ENCODE measurements at places on chromosomes 6 and 20.
A peak's percentile ranks its signal among the peaks of the same experiment; 100 is the strongest.

DNA sequence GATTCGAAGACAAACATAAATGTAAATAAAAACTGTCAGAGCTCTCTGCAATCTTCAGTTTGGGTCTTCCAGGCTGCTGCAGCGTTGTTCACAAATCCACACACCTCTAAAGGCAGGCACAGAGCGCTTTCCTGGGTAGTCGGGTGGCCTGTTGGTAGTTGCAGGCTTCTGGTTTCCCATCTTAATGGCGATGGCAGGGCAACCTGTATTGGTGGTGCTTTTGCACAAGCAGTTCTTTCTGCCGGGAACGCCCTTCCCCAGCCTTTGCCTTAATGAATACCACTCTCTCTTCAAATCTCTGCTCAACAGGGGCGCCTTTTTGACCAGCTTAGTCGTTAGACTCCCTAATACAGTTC is 723 bp upstream of the IFT52 start:
- DNase-seq = no peak

DNA sequence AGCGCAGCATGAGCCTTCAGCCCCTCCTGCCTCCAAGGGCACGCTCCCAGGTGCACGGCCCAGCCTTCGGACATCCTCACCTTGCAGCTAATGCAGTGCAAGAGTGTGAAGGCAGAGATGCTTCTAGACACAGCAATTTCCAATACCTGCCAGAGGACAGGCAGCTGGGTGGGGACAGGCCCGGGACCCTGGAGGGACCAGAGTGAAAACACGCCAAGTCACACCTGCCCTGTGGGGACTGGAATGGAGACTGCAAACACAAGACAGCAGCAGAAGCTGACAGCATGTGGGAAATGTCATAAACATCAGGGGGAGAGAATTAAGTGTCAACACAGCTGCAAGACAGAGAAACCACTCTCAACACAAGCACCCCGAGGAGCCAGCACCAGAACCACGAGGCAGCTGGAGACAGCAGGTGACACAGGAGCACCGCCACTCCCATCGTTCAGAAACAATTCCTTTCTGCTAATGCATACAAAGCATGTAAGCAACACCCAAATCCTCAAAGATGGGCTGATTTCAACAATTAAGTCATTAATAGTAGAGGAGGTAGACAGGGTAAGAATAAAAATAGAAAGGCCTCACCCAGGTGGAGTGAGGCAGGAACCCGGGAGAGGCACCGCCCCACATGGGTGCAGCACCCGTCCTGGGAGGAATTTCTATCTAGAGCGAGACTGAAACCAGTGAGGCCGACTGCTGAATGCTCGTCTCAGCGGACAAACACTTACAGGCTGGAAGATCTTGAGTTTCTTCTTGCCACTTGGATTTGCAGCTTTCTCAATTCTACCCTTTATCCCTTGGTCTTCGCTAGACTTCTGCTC is 17.1 kb downstream of the DIDO1 start:
- peak; percentile 41 for DNase-seq

- DNase-seq = no peak
Observed at GRCh38 chr6:106743612-106744011, 114.2 kb downstream of the QRSL1 start.

DNA sequence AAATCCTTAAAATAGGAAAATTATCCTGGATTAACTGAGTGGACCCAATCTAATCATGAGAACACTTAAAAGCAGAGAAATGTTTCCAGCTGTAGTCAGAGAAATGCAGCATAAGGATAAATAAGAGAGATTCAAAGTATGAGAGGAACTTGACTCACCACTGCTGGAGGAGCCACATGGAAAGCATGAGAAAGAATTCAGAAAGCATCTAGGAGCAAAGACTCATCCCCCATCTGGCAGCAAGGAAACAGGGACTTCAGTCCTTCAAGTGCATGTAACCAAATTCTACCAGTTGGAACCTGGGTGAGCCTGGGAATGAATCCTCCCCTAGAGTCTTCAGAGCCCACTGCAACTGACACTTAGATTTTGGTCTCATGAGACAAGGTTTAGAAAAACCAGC is 33.7 kb downstream of the RNF146 start:
- no peak for DNase-seq

- DNase-seq = no peak
Observed at GRCh38 chr20:3801299-3801698, 5.2 kb downstream of the CDC25B start.

DNA sequence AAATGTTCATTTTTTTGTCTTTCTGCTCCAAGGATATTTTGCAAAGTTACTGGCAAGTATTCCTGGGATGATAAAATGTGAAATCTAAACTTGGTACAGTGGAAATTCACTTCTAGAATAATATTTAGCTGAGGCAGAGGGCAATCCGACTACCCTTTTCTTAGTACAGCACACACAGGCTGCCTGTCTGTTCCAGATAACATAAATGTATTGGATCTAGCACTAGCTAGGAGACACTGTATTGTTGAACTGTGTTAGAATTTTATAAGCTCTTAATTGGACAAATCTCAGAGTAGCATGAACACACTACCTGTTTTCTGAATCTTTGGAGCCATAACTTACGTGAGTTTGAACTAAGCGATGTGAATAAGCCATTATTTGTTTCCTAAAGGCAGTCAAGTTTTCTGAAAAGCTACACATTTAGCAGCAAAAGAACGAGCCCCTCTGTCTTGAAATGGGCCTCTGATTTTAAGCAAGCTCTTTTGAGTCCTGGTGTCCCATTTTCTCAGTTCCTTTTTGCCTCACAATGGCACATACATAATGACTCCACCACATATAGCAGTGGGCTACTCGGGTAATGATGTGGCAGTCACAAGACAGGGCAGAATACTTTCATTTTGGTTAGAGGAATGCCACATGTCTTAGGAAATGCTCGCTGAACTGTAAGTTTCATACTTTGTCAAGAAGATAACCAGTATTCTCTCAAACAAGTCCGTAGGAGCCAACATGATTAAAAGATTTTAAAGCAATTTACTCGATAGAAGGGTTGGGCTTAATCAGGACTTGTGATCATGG is 116.5 kb upstream of the ESR1 start:
- no peak for DNase-seq

DNA sequence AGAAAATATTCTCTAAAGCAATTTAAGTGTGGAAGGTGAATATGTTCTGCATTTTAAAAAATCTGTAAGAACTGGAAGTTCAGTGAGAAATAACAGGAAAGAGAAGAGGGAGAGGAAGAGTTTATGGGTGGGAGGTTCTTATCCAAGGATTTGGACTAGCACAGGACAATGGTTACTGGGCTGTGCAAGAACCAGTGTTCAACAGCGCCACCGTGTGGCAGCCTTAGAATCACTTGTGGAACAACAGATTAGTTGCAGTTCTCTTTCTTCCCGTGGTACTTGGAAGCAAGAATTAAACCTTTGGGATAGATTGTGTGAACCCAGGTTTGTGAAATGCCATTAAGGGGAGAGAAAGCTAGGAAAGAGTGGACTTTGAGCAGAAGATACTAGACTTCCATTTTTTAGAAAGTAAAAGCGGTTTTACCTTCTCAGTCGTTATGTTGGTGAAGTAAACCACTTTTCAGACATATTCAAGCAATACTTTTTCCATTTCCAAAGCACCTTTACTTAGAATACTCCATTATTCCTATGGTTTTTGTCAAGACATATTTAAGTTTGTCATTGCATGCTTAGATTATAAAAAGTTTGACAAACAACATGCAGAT is 436.7 kb downstream of the RNF144B start:
- DNase-seq = no peak

GRCh38 chr6:167679122-167679736 is 147.5 kb upstream of the AFDN start:
- no peak for DNase-seq

DNA sequence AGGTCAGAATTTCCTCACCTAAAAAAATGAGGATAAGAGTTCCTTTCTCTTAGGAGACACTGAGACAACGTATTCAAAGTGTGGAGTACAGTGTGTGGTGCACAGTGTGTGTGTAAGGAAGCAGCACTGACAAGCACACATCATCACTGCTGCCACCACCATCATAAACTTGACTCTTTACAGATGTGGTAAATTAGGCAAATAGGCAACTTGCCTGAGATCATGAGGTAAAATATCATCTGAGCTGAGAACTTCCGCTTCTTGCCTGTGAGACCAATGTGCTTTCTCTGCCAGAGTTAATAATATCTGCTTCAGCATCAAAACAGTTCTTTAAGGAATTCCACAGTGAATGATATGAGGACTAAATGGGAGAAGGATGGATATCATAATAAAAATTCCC is 52.7 kb downstream of the LYRM4 start:
- DNase-seq = no peak

DNA sequence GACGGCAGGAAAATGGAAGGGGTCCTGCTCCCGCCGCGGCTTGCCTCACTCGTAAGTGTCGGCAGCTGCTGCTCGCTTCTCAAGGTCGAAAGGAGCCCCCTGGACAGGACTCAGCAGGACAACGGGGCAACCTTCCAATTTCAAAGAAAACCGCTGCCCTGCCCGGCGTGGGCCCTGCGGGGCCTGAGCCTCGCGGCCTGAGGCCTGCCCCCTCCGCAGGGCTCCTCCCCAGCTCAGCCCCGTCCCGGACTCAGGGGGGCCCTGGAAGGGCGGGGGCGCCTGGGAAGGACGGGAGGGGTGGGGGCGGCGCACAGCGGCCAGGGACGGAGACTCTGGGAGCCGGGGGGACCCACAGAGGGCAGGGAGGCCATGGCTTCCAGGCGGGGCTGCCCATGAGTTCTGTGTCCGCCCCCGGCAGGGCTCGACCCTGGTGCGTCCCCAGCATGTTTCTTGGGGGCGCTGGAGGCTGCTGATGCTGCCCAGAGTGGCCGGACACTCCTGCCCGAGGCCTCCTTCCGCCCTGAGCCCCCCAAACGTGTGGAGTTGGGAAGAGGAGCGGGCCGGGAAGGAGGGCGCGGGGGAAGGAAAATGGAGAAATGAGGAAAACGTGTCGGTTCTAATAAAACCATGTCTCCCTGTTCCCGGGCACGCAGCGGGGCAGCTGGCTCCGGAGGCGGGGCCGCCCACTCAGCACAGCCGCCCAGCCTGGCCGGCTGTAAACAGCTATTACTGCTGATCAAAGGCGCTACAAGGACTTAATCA is 114.6 kb downstream of the DLL1 start:
- no peak for DNase-seq

DNA sequence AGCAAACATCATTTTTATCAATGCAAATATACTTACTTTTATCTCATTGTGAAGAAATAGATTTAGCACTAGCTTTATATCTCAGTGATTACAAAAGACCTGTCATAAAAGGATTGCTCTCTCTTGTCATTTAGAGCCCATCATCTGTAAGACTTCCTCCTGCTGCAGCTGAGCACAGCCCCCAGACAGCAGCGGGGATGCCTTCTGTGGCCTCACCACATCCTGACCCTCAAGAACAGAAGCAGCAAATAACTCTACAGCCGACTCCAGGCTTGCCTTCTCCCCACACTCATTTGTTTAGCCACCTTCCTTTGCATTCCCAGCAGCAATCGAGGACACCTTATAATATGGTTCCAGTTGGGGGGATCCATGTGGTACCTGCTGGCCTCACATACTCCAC is 127.0 kb upstream of the EDN1 start:
- DNase-seq = no peak

DNA sequence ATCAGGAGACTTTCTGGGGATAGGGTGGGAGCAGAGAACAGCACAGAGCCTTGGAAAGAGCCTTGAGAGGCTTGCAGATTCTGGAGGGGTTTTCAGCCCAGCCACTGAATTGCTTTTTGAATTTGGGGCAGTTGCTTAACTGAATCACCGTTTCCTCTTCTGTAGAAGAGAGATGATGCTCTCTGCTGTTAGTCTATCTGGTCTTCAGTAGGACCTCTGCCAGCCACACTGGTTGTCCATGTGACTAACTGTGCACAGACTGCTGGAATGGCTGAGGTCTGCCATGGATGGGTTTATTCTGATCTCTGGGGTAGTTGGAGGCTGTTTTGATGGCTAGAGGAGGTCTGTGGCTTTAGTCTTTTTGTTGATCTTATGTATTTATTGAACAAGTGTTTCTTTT is 21.4 kb upstream of the PRDM1 start:
- no peak for DNase-seq

DNA sequence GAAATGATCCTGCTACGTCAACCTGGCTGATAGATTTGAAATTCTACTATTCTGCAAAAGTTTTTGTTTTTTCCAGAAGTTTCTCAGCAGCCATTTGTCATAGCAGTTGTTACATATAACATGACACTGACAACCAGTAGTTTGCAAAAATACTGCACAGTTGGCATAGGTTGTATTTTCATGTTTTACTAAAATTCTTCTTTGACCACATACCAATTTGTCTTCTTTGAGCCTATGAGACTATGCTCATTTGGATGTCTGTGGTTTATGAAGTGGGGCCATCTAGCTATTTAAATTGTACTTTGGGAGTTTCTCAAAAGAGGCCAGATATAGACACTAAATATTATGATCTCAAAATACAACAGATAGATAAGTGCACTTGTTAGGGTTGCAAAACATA is 104.9 kb upstream of the PREP start:
- no peak for DNase-seq

DNA sequence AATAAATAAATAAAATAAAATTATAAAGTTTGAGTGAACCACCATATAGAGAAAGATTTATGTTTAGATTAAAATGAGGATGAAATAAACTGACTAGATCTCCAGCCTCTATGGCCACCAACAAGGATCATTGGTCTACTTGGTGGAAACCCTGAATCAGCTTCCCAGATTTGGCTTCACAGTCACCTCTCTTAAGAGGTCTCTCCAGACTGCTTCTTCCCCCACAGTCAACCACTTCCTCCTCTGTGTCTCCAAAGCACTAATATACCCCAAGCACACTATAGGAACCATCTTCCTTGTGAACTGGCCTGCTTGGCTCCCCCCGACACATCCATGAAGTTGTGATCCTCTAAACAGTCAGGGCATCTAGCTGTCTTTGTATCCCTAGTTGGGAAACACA is 529.6 kb upstream of the RNF217 start:
- no peak for DNase-seq

DNA sequence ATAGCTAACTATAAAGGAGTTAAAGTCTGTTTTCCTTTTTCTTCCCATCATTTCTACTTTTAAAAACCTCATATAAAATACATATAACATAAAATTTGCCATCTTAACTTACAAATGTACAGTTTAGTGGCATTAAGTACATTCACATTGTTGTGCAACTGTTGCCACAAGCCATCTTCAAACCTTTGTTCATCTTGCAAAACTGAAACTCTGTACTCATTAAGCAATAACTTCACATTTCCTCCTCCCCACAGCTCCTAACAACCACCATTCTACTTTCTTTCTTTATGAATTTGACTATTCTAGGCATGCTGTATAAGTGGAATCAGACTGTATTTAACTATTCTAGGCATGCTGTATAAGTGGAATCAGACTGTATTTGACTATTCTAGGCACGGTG is 4.5 kb downstream of the CCDC170 start:
- DNase-seq = no peak

- DNase-seq = no peak
Observed at GRCh38 chr6:27694547-27694874, 217.7 kb downstream of the OR2B2 start.
